ENCODE measurements at places on chromosomes 16 and 17.

DNA sequence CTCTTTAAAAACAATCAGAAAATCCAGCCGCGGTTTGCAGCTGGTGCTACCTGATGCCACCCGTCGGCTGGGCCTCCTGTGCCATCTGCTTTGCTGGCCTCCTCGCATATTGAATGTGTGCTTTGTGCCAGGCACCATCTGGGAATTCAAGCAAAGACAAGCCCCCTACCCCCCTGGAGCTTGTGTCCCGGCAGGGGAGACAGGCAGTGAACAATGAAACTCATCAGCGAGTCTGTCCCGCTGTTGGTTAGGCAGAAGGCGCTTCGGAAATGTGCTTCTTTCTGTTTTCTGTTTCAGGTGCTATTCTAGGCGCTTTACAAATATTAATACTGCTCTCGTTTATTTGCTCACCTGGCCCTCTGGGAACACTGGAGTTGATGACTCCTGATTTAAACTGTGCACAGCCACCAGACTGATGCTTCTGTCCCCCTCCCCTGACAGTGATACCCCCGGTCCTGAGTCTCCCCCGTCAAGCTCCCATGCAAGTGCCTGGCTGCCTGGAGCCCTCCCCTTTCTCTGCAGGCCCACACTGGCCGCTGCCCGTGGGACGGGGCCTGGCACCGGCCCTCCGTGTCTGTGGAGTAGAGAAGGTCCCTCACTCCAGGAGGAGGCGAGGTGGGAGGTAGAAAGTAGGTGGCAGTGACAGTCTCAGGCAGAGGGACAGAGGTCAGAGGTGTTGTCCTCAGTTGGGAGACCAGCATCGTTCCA is 126.1 kb upstream of the PLCG2 start:
- no peak for DNase-seq

DNA sequence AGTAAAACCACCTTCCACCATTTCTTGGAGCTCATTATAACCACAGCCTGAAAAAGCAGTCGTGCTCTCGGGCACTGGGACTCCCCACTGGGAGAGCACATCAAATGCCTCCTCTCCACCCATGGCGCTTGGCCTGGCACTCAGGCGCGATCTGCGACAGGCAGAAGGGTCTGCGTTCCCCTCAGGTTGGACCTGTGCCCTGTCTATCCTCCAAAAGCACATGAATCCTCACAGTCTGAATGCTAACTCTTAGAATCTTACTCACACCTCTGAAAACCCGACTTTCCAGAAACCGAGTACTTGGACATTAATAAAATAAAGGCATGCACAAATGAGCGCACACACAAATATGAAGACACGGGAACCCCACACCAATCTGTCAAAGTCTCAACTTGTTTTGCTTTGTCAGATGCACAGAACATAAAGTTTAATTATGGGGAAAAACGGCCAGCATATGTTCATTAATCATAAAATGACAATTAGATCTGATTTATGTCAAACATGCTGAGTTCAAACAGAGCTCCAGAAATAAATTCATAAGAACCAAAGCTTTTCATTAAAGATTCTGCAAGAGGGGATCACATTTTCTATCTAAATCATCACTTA is 20.5 kb upstream of the FAAP100 start:
- no peak for DNase-seq

- no peak for DNase-seq
These were observed 12.4 kb downstream of the UBALD1 start for GRCh38 chr16:4602331-4602730.

- DNase-seq: peak; percentile 63
These were observed 45.0 kb downstream of the B9D1 start for GRCh38 chr17:19317359-19318095.

DNA sequence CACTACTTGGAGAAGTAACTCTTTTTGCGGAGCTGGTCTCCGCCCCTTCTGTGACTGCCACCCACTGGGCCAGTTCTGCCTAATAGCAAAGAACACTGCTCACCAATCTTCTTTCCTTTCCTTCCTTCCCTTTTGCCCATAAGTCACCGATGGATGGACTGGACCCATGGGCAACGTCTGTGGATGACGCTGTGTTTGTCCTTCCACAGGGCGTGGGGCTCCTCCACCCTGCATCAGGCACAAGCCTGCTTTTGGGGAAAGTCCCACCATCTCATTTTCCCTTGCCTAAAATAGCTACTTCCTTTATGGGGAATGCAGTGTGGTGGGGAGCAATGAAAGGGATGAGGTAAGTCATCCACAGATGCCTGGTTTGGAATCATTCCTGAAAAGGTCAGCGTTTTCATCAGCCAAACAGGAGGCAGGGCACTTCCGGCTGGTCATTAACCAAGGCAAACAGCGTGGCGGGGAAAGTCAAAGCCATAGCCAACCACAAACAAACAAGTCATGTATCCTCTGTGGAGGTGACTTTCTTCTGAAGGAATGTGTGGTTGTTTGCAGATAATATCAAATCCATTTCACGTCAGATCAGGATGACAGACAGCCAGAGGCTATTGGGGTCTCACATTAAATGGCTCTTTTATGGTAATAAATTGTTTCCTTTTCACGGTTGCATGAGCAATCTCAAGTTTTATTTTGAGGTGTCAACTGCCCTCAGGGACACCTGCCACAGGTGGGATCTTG is 30.7 kb upstream of the MED9 start:
- peak; percentile 98 for DNase-seq

GRCh38 chr16:86294535-86295196 is 215.7 kb upstream of the FOXF1 start:
- no peak for DNase-seq

GRCh38 chr16:65200857-65201256 is 79.0 kb upstream of the CDH11 start:
- DNase-seq: no peak

DNA sequence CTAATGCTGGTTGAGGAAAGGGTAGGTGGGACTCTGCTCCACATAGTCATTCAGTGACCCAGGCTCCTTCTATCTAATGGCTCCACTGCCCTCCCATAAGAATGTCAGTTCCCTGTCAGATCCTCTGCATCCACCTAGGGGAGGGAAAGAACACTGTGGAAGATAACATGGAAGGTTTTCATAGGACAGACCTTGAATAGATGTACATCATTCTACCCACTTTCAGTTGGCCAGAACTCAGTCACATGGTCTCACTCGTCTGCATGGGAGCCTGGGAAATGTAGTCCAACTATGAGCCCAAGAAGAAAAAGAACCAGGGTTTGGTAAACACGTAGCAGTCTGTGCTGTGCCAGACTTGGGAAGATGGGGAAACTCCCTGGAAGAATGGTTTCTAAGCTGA is 27.1 kb upstream of the SCNN1B start:
- no peak for DNase-seq

DNA sequence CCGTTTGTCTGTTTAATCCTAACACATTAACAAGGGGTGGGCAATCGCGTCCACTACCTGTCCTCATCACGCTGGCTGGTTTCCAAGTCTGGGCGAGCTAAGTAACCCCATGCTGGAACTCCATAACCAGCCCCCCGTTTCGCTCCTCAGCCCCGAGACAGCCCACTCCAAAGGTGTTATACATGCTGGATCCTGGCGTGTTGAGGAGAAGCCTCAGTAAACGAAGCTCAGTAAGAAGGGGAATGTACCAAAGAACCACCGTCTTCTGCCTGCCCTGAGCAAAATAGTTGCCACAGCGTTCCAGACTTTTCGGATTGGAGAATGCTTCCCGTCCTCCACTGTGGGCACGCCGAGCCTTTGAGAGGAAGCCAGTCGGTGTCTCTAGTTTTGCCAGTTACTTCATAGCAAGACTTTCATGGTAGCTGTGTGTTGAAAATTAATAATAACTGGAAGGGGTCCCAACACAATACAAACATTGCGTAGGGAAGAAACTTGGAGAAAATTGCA is 16.1 kb upstream of the C17orf78 start:
- no peak for DNase-seq

GRCh38 chr16:15422222-15422621 is 12.2 kb upstream of the BMERB1 start:
- no peak for DNase-seq

DNA sequence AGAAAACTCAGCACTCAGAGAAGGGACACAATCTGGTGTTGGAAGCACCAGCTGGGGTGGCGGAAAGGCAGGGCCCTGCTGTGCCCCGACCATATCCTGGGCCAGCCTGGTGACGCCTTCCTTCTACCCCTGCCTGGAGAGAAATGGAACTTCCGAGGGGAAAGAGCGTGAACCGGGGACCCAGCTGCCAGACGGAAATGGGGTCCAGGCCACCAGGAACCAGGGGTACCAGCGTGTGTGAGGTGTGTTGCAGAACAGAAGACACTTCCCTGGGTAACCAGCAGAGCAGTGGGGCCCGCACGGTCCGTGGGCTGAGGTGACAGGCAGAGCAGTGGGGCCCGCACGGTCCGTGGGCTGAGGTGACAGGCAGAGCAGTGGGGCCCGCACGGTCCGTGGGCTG is 6.8 kb downstream of the RAB40B start:
- DNase-seq: no peak

DNA sequence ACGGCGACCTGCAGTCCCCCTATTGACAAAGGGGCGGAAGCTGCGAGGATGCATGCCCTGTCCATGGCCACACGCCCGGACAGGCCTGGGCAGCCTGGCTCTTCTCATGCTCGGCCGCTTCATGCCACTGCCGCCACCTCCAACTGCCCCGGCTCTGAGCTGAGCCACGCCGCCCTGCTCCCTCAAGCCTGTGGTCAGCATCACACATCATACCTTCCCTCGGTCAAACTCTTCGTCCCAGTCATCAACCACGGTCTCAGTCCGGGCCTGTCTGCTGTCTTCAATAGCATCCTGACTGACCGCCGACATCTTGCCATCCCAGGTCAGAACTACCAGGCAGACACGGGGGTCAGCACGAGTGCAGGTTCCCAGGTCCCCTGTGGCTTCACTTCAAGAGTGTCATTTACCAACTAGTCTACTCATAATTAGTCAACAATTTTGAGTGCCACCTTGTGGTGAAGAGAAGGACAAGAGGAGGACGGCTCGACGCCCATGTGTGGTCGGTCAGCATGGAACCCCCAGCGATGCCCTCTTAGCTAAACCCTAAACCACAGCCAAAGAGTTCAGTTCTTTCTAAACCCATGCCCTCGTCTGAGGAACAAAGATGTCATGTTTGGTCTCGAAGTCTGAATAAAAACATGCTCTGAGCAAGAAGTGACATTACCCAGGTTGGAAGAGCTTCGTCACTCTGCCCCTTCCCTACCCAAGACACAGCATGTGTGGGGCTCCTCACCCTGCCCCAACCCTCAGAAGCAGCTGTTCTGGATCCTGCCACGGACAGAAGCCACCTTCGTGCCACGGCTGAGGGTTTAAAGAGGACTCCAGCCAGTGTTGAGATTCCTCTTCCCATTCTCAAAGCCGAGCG is 16.9 kb upstream of the CYTH1 start:
- no peak for DNase-seq

GRCh38 chr17:27321372-27321771 is 27.5 kb downstream of the WSB1 start:
- DNase-seq: no peak

DNA sequence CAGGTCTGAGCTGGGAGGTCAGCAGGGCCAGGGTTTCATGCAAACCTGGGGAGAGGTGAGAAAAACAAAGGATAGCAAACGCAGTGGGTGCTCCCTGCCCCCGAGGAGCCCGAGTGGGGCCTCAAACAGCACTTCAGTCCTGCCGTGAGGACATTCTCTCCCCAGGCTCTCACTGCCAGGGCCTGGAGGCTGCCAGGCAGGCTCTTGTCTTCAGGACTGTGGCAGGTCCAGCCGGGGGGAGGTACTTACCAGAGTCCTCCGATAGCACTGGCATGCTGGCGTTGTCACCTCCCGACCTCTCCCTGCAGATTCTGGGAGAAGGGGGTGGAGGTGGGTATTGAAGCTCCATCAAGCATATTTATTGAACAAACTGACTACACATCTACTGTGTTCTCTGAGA is 1.3 kb downstream of the MPP3 start:
- no peak for DNase-seq

GRCh38 chr17:245611-246010 is 64.2 kb upstream of the DOC2B start:
- no peak for DNase-seq

DNA sequence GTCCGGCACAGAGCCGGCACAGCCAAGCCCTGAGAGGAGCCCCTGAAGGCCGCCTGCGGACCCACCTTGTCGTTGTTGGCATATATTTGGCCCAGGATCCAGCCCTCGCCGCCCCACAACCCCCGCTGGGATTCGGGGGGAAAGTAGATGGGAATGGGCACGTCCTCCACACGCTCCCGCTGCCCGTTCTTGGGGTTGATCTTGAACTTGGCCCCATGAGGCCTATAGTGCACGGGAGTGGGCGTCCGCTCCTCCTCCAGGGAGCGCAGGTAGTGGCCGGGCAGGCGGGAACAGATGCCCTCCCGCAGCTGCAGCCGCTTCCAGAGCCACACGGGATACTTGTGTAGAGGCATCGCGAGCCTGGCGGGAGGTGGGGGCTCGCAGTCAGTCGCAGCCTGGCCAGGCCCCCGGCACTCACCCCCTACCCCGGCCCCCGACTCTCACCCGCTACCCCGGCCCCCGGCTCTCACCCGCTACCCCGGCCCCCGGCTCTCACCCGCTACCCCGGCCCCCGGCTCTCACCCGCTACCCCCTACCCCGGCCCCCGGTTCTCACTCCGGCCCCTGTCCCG is 387 bp downstream of the MRPL28 start:
- no peak for DNase-seq

- no peak for DNase-seq
These were observed 225.4 kb downstream of the SEC14L1 start for GRCh38 chr17:77366206-77366557.

DNA sequence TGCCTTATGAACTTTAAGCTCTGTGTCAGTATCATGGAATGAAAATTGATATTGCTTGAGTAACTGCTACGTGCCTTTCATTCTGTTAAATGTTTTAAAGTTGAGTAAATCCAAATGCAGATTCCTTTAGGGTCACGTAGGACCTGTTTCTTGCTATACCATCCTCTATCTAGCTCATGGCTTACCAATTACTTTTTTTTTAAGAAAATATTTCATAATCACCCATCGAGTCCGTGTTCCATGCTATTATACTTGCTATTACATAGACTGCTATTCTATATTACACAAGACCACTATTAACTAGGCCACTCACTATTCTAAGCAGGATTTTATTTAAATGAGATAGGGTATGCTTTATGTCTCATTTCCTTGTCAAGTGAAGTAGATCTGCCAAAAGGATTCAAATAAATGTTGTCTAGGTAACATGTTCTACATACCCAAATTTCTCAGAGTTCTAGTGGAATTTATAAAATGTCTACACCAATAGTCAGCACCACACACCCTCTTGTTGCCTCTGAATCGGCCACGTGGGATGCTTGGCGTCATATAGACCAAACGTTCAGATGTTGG is 11.9 kb downstream of the ANKFN1 start:
- DNase-seq: no peak

GRCh38 chr17:79301469-79301868 is 226.8 kb downstream of the ENGASE start:
- no peak for DNase-seq

GRCh38 chr17:47915776-47916398 is 19.9 kb downstream of the SP2 start:
- no peak for DNase-seq

- DNase-seq: no peak
These were observed 20.1 kb downstream of the GPRC5B start for GRCh38 chr16:19864566-19864965.

DNA sequence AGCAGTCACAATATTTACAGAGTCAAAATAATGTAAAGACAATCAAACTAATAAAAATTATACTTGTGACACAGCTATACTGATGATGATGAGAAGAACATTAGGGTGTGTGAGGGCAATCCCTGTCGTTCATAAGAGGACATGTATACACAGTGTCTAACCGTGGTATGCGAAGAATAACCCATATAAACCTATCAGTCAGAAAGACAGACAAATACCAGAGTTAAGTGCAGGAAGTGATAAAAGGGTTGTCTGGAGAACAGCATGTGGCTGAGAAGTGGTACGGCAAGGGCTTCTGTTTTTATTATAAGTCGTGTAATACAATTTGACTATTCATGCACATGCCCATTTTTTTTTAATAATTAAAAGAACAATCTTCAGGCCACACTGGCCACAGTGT is 46.7 kb downstream of the LMF1 start:
- DNase-seq: no peak

Measured in epithelial cell of proximal tubule (primary cell).